Brain (organoid and tissue), 16 donors: ENCODE measurements at places on chromosomes 1 and 21. TPM values are rescaled to one million over a fixed set of nuclear protein-coding genes. Genes with fewer than 3 reads are reported as not detected.

TENT5C gene
- polyA plus RNA-seq: 0.20 TPM

HAPLN2 gene
- 69.6 TPM for polyA plus RNA-seq

CCDC17 gene
- polyA plus RNA-seq: 0.10 TPM

LRRC8B gene
- 7.0 TPM for polyA plus RNA-seq

C1orf141 gene
- not detected for polyA plus RNA-seq
